ENCODE measurements at places on chromosomes 1 and 21. TPM values are rescaled to one million over a fixed set of nuclear protein-coding genes. Genes with fewer than 3 reads are reported as not detected.

GRCh38 chr1:61961009-61961408 lies 218.7 kb downstream of the PATJ start:
- no peak for DNase-seq

AMIGO1 gene
- 7.4 TPM for total RNA-seq

- DNase-seq: no peak
Observed at GRCh38 chr1:117427297-117427696, 60.0 kb downstream of the MAN1A2 start.

- DNase-seq: no peak
Observed at GRCh38 chr21:17402937-17403336, 109.9 kb upstream of the CXADR start.

DNA sequence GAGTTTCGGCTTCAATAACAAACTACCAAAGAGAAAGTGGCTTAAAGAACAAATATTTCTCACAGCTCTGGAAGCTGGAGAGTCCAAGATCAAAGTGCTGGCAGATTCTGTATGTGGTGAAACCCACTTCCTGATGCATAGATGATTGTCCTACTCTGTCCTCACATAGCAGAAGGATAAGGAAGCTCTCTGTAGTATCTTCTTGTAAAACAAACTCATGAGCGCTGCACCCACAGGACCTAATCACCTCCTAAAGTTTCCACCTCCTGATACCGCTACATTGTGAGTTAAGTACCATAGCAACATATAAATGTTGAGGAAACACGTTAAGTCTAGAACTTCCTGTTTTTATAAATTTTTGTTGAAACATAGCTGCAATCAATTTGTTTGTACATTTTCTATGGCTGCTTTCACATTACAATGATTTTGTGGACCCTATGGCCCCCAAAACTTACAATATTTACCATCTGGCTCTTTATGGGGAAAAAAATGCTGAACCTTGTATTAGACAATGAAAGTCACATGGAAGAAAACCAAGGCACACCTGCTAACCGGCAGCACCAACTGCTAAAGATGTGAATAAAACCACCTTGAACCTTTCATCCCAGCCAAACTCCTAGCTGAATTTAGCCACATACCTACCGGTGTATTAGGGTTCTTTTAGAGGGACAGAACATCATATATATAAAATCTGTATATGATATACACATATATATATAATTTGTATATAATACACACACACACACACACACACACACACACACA lies 1423.4 kb downstream of the NCAM2 start:
- DNase-seq: no peak

HCN3 gene
- total RNA-seq: 3.3 TPM

SMIM1 gene
- total RNA-seq: 3.7 TPM

BARHL2 gene
- not detected for total RNA-seq

DNA sequence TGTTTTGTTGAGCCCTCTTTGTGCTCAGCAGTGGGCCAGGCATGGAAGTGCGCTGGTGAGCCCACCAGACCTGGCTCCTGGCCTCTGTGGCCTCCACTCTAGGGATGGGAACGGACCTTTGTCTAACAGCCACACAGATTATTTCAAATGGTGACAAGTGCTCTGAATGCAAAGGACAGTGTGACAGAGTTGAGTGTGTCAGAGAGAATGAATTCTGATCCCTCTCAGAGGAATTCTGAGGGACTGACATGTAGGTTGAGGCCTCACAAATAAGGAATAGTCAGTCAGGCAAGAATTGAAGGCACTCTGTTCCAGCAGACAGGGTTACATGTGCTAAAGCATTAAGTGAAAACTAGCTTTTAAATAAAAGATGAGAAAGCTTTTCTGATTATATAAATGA lies 11.3 kb upstream of the MAB21L3 start:
- DNase-seq: no peak

FLG2 gene
- total RNA-seq: not detected

TTC39A gene
- 0.45 TPM for total RNA-seq

DNA sequence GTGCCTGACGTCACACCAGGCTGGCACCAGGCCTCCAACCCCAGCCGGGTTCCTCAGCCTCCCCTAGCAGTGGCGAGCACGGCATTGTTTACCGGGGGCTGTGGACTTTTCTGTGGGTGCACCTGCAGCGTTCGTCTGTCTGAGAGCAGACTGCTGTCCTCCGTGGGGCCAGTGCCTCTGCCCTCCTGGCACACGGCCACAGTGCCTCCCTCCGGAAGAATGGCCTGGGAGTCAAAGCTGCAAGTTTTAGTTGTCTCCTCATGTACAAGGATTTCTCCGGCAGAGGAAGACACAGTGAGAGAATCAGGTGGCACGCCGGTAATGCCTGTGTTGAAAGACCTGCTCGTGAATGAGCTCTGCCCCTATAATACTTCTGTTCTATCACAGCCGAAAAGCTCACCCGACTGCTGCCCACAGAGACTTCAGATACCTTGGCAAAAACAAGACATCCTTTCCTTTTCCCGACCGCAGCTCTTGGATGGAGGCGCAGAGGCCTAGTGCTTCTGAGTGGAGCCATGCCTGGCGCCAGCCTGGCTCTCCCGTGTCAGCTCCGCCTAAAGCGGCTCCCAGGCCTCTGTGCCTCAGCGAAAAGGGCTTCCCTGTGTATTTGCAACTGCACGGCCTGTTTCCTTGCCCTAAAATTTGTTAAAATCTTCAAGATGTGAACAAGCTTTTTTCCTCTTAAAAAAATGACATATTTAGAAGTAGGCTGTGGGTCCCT lies 71.4 kb downstream of the AGPAT3 start:
- no peak for DNase-seq

IFFO2 gene
- total RNA-seq: 10.1 TPM

OR2L13 gene
- not detected for total RNA-seq

DNA sequence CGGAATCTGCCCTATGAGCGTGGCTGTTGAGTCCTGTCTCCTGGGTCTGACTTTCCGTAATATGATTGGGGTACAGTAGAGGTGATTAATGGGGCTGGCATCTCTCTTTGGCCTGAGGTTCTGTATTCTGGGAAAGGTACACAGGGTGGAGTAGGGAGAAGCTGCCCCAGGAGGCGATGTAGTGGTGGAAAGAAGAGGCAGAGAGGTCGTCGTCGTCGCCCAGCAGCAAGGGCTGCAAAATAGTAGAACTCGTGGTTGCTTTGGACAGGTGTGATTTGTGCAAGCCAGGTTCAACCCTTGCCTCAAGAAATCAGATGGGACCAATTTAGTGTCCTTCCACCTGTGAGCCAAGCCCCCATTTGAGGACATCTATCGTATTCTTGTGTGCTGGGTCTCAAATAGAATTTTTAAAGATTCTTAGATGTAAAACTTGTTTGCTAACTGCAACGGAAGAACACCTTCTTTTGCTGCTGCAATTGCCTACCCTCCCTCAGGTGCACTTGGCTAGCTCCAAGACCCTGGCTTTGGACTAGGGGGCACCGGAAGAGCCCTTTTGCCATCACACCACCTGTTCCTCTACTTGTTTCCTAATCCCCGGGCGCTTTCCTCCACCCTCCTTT lies 1.3 kb upstream of the HMGN2 start:
- DNase-seq: no peak

GRCh38 chr1:200429221-200429751 lies 19.4 kb upstream of the ZNF281 start:
- no peak for DNase-seq

KCNJ15 gene
- total RNA-seq: 7.6 TPM

GRCh38 chr1:225855503-225856300 lies 26.5 kb downstream of the TMEM63A start:
- no peak for DNase-seq

DNA sequence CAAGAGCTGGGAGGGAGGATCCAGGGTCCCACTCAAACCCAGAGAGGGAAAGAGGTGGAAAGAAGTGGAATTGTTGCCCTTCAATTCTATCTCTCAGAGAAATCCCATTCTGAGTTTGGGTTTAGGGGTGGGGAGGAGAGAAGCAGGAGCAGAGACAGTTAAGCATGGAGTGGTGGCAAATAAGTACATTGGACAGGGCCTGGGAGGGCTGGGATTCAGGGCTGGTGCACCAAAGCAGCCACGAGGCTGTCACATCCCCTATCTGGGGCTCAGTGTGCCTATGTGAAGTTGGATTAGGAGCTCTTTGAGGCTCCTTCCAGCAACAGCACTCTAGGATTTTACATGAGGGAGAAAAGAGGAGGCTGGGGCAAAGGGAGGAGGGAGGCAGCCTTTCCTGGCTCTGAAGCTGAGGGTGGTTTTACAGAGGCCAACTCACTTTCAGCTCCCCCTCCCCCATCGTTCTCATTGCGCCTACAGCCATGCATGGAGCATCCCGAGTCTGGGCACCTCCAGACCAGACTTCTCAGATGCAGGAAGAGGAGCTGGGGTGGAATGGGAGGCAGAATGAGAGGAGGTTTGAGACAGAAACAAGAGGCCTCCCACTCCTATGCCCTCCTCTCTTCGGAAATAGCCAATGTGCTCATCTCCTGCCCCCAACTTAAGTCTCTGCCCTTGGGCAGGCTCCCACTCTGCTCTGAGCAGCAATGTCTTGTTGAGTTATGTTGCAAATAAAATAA lies 3.0 kb upstream of the SYT6 start:
- no peak for DNase-seq

GRCh38 chr1:192866241-192866868 lies 57.5 kb downstream of the RGS2 start:
- no peak for DNase-seq

GRCh38 chr1:107454791-107455190 lies 314.0 kb downstream of the NTNG1 start:
- no peak for DNase-seq

CHIA gene
- total RNA-seq: not detected

DNA sequence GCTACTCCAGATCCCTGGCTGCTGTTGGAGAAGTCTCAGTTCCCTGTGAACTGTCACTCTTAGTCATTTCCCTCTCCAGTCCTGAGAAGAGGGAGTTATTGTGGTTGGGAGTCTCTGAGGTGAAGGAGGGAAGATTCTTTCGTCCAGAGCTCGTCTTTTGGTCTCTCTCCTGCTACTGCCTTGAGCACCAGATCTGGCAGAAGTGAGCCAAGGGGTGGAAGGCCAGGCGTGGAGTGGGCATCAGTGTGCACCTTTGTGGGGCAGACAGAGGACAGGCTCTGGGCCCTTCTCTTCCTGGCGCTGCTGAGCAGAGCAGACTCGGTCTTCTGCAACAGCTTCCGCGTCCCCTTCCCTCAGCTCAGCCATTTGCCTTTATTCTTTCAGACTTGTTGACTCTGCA lies 19.1 kb downstream of the CLCN6 start:
- no peak for DNase-seq

SUSD4 gene
- total RNA-seq: not detected

LAMC1 gene
- 370 TPM for total RNA-seq

GRCh38 chr1:184422490-184423233 lies 35.8 kb downstream of the C1orf21 start:
- DNase-seq: no peak

HLX gene
- 37.2 TPM for total RNA-seq

SPRR5 gene
- total RNA-seq: not detected

DNA sequence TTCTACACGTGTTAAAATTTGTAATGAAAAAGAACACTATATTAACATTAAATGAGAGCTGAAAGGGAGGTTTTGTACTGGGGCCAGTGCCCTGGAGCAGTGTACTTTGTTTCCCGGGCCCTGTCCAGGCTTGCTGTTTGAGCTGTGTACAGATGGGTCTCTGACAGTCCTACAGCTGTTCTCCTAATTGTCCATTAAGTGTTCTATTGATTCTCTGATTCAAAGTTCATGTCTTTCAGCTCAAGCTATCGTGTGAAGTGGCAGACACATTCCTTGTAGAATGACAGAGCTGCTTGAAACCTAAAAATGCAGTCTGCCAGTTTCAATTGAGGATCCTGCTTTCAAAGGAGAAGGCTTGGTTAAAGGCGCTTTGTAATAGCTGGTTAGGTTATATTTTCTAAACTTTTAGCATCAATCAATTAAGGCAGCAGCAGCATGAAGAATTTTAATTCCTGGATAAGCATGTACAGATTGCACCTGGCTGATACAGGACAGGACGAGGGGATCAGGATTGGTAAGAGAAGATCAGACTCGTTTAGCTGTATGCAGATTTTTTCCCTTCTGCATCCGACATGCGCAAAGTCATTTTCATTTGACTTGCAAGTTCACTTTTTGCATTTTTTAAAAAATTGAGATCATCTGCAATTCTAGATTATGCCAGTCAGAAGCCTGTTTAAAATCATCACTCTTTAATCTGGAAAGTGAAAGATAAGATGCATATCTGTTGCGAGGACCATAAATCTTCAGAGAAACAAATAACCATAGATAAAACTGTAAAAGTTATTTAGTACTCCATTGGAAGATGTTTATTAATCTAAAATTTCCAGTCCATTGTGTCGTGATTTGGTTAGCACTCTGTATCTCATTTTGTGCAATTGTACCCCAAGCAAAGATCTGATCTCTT lies 98.5 kb downstream of the ATG4C start:
- no peak for DNase-seq

DNA sequence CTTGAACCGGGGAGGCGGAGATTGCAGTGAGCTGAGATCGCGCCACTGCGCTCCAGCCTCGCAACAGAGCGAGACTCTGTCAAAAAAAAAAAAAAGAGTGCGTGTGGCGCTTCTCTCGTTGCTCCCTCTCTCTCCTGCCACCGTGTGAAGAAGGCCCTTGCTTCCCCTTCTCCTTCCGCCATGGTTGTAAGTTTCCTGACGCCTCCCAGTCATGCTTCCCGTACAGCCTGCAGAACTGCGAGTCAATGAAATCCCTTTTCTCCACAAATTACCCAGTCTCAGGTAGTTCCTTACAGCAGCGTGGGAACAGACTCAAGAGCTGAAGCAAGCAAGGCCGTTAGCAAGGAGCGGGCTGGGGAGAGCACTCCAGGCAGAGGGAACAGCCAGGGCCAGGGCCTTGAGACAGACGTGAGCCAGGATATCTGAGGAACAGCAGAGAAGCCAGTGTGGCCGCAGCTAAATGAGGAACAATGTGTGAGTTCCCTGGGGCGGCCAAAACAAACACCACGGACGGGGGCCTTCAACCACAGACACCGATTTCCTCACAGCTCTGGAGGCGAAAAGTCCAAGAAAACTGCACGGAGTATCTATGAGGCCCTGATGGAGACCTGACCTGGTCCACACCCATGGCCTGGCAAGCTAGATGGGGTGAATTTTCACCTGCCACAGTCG lies 54.2 kb upstream of the ETS2 start:
- DNase-seq: no peak

- DNase-seq: no peak
Observed at GRCh38 chr1:168893359-168893801, 164.4 kb upstream of the DPT start.

IL20 gene
- not detected for total RNA-seq

DNA sequence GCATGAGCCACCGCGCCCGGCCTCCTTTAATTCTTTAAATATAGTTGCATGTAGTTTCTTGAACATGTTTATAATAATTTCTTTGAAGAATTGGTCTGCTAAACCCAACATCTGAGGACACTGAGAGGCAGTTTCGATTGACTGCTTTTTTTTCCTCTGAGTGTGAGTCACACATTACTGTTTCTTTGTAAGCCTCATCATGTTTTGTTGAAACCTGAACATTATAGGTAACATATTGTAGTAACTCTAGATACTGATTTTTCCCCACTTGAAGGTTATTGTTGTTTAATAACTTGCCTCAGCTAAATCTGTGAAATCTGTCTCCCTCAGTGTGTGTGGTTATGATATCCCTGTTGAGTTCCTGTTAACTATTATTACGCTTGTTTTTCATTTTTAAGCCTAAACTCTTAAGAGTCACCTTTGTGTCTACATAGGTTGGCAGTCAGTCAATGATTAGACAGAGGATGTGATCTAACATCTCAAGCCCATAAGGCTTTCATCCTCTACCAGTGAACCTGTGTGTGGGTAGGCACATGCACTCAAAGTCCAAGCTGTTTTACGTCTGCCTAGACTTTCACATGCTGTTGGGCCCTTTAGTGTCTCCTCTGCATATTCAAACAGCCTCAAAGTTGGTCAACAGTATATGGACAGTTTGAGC lies 155.5 kb downstream of the KCNH1 start:
- no peak for DNase-seq
